ENCODE measurements at places on chromosomes 2 and 18.

- no peak for DNase-seq
These were observed 91.7 kb upstream of the MCFD2 start for GRCh38 chr2:47007223-47007825.

DNA sequence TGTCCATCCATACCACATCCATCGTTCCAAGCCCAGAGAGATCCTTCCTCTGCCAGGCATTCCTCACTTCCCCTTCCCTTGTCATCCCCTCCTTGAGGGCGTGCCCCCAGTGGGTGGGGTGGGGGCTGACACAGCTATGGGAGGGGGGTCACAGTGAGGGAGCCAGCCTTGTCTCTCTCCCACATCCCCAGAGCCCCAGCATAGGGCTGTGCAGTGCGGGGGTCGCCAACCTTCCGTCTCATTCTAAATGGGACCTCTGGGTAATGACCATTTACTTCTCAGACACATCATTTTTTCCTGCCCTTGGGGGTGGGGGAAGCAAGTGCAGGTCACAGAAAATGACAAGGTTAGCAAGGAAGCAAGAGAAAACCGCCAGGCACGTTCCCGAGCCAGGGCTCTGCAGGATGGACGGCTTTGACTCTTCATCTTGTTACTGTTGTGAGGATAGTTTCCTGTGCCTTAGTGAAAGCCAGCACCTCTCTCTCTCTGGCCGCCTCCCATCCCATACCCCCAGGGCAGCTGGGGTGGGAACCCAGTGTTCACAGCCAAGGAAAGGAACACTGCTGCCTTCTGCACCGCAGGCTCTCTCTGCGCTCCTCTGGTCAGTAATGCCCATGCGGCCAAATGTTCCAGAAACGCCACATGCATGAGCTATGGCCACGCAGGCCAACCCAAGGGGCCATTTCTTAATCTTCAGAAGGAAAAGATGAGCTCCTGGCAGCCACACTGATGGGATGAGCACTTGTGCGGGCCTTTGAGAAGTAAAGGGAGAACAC is 22.7 kb upstream of the OTOS start:
- DNase-seq = no peak

DNA sequence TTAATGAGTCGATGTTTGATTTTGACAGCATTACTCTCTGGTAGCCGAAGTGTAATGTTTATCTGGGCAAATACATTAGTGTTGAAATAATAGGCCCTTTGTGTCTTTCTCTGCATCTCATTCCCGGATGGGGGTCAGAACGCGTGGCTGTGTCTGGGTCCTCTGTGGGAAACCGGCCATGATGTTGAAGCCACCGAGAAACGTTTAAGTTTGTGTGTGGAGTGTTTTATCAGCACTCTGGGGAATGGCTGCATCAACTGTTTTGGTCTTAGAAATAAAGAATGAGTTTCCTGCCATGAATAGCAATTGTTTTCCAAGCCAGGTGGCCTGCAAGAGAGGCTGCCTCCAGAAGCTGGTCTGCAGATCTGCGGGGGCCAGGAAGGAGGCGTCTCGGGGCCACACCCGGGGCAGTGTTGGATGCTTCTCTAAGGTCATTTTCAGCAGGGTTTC is 69.7 kb downstream of the RNF144A start:
- DNase-seq = peak; percentile 61

- no peak for DNase-seq
These were observed 228.0 kb upstream of the ID2 start for GRCh38 chr2:8453904-8454302.

GRCh38 chr2:222272446-222273015 is 26.3 kb downstream of the PAX3 start:
- DNase-seq = no peak

GRCh38 chr2:137957033-137957432 is 7.2 kb upstream of the HNMT start:
- peak; percentile 80 for DNase-seq

DNA sequence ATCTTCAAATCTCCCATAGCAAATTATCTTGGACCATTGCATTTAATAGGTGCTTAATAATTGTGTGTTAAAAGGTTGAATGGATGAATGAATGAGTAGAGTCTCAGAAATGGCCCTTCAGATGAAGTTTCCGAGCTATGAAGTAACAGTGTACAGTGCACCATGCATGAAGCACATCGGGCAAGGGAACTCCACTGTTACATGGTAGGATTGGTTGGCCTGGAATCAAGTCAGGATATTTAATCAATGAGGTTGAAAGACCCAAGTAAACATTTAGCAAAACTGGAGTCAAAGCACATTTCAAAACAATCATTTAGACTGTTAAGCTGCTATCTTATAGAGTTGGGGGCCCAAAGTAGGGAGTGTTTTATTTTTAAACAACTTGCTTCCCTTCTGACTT is 80.0 kb downstream of the APOB start:
- no peak for DNase-seq

GRCh38 chr2:3516831-3517230 is 2.5 kb downstream of the ADI1 start:
- DNase-seq = no peak

- no peak for DNase-seq
These were observed 10.6 kb downstream of the EMX1 start for GRCh38 chr2:72927619-72928550.

DNA sequence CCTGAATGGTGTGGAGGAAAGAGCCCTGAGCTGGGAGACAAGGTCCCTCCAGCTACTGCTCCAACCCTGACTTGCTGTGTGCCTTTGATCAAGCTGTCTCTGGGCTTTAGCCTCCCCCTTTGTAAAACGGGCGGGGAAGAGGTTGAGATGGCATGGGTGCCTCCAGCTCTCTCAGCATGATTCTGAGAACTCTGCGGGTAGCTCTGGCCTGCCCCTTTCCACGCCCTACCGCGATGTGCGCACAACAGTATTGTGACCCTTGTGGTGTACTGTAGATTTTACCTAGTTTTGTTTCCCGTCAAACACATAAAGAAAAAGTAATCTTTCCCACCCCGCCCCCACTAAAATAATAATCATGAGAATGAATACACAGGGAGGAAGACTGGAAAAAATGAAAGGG is 5.3 kb downstream of the CD8A start:
- DNase-seq = no peak

- no peak for DNase-seq
These were observed 10.8 kb downstream of the RNU4ATAC start for GRCh38 chr2:121541495-121541894.

DNA sequence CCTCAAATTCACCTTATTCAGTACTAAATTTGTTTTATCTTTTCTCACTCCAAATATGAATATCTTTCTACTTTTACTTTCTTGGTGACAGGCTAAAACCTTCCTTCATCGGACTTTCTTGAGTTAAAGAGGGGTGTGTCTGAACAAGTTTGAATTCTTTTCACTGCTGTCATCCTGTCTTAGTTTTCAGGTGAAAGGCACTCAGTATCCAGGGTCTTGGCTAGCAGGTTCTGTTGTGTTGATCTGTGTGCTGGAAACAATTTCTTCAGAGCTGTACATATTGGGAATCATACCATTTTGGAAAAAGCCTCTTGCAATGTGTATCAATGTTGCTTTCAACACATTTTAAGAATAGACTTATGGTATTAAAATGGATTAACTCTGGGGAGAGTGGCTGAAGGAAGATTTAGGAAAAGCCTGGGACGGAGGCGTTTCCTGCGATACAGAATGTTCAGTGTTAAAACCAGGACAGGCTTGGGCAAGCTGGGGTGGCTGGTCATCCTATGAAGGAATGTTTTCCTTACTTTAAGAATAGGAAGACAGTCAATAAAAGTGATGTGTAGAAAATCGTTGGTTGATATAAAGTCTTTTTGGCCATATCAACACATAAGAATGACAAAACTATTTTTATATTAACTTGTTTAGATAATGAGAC is 350.7 kb upstream of the SPRED2 start:
- DNase-seq = no peak

- DNase-seq = no peak
These were observed 178.4 kb upstream of the TPO start for GRCh38 chr2:1234731-1235308.

DNA sequence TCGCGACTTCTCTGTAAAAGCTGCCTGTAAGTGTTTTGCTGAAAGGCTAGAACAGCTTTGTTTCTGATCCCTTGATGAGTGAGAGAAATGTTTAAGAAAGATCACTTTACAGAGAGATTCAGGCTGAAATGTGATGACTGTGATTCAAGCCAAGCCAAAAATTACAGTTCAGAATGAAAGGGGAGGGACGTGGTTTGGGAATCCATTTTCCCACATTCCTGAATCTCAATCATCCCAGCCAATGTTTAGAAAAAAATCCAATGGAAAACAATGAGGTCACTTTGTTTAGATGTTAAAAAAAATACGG is 416.7 kb downstream of the ARHGAP15 start:
- DNase-seq = no peak

DNA sequence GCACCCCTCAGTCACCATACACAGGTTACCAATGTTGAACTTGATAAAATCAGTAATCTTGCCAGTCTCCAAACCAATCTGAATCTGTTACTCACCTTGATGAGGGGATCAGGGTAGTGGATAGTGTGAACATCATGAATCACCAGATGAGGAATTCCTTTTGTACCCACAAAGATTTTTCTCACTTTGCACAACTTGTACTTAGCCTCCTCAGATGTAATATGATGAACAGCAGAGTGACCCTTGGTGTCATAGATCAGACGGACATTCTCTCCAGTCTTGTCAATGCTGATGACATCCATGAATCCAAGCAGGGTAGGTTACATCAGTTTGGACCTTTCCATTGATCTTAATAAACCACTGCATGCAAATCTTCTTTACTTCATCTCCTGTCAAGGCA is 54.7 kb downstream of the MDH1 start:
- DNase-seq = no peak

- no peak for DNase-seq
These were observed 41.7 kb downstream of the INPP5D start for GRCh38 chr2:233101816-233102215.

DNA sequence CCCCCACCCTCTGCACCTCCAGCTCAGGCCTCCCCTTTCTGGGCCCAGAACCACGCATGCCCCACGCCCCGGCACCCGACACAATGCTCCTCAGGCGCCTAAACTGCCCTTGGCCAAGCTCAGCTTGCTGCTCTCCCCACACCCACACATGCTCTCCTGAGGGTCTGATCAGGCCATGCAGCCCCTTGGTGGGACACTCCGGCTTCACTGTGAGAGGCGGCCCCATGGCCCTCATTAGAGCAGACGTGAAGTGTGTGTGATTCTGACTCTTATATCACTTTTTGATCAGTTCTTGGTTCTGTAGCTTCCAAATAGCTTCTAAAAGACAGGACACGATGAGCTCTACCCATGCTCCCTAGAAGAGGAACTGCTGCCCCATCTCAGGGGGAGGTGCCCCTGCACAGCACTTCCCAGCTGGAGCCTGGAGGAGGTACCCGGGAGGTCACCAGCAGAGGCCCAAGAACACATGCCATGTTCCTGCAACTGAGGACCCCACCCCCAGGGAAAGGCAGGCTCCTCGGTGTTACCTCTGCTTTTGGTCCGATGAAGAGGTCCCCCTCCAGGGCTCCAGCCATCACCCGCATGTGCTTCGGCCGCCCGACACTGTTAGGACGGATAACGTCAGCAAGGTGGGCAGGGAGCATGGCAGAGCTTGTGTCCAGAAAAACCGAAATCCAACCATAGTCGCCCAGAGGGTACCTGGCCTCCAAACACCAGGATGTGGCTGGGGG is 3.6 kb downstream of the ACTR1B start:
- no peak for DNase-seq

GRCh38 chr2:74053959-74054715 is 69.4 kb downstream of the TET3 start:
- no peak for DNase-seq

GRCh38 chr2:226799976-226800940 is 638 bp upstream of the IRS1 start:
- DNase-seq = peak; percentile 98

- DNase-seq = peak; percentile 48
These were observed 92.6 kb upstream of the TSPYL6 start for GRCh38 chr2:54348646-54349045.

DNA sequence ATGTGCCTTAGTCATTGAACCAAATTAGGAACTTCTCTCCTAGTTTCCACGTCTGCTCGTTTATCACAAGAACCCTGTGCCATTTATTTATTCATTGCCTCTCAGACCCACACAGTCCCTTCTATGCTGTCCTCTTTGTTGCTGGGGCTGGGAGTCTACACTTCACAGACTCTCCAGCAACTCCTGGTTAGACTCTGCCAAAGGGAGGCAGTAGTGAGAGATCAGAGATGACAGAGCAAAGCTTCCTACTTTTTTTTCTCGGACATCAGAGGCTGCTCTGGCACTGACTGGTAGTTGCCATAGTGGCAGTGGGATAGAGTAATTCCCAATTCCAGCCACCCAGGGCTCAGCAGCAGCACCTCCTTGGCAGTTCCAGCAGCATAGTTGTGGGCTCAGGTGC is 277.5 kb downstream of the BCL11A start:
- DNase-seq = no peak

DNA sequence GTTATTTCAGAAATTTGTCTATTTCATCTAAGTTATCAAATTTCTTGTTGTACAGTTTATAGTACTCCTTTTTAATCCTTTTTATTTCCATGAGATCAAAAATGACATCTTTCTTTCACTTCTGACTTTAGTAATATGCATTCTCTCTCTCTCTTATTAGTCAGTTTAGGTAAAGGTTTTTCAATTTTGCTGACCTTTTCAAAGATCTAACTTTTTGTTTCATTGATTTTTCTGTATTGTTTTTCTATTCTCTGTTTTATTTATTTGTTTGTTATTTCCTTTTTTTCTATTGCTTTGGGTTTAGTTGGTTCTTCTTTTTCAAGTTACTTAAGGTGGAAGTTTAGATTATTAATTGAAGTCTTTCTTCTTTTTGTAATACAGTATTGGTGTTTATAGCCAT is 294.2 kb downstream of the CCDC85A start:
- no peak for DNase-seq

GRCh38 chr2:30666266-30666874 is 140.9 kb downstream of the CAPN13 start:
- peak; percentile 70 for DNase-seq

DNA sequence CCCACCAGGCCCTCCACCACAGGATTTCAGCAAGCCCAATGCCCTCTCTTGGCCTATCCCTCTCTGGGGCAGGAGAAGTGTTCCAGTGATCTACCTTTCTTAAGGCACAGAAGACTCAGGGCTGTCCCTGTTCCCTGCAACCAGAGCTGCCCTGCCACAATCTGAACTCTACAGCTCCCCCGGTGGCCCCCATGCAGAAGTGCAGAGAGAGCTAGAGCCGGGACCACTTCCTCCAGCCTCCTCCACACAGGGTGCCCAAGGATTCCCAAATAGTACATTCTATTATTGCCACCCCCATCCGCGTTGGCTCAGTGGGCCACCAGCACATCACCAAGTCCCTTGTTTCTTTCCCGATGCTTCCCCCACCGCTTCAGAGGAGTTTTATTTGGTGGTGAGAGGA is 114.8 kb upstream of the PTPRM start:
- peak; percentile 18 for DNase-seq

DNA sequence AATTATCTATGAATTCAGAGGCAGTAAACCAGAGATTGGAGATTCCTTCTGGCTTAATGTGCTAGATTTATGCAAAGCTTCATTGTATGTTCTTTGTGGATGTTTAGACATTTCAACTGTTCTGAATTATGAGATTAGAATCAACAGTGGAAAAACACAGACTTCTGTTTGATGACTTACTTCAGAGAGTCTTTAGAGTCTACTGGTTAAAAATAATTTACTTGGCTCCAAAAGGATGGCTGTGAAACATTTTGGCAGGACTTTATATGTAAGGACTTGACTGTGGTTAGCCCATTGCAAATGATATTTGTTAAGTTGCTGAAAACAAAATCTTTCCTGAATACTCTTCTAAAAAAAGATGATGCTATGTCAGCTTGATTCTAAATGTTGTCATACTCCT is 25.5 kb upstream of the LRRC30 start:
- DNase-seq = no peak
